ENCODE measurements at places on chromosomes 3 and 15.

- DNase-seq = no peak
Measured at GRCh38 chr15:64111679-64112050, 15.9 kb downstream of the SNX1 start.

- DNase-seq = no peak
Measured at GRCh38 chr3:125147491-125147820, 65.1 kb downstream of the SLC12A8 start.

DNA sequence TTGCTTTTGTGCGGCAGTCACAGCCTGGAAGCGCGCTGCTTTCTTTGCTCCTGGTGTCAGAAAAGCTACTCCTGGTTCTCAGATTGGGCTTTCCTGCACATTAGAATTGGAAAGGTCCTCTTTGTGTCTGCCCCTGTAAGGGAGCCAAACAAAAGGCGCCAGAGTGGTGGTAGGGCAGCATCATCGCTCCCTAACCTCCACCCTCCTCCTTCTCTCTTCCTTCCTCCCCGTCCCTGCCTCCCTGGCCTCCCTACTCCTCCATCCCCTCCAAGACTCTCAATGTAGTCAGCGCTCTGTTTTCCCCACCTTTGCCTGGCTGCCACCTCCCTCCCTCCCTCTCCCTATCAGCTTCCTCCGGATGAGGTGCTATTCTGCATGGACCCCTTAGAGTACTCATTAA is 65.3 kb downstream of the SH3GL3 start:
- DNase-seq = no peak

GRCh38 chr3:185330238-185330637 is 32.7 kb upstream of the MAP3K13 start:
- DNase-seq = no peak

GRCh38 chr3:157134620-157135191 is 25.2 kb downstream of the CCNL1 start:
- DNase-seq = no peak

GRCh38 chr15:96115642-96116041 is 214.9 kb upstream of the NR2F2 start:
- peak; percentile 73 for DNase-seq

All from HFFc6 (cell line).